Pericardium fibroblast (primary cell): ENCODE measurements at places on chromosomes 5 and 9. TPM values are rescaled to one million over a fixed set of nuclear protein-coding genes. Genes with fewer than 3 reads are reported as not detected.

The FREM1 gene
- total RNA-seq, result 0.17 and 1.8 TPM in 2 replicates

The NPDC1 gene
- 54.4 and 67.6 TPM in 2 replicates for total RNA-seq

The GABRA6 gene
- not detected in 2 replicates for total RNA-seq

The SPINK1 gene
- not detected in 2 replicates for total RNA-seq

The RANBP17 gene
- total RNA-seq, result 4.7 and 12.0 TPM in 2 replicates

The GLRA1 gene
- not detected in 2 replicates for total RNA-seq

The ADGRV1 gene
- total RNA-seq, result not detected in 2 replicates

The SPOCK1 gene
- 35.1 and 97.0 TPM in 2 replicates for total RNA-seq
